ENCODE measurements at places on chromosomes 16 and 17.

DNA sequence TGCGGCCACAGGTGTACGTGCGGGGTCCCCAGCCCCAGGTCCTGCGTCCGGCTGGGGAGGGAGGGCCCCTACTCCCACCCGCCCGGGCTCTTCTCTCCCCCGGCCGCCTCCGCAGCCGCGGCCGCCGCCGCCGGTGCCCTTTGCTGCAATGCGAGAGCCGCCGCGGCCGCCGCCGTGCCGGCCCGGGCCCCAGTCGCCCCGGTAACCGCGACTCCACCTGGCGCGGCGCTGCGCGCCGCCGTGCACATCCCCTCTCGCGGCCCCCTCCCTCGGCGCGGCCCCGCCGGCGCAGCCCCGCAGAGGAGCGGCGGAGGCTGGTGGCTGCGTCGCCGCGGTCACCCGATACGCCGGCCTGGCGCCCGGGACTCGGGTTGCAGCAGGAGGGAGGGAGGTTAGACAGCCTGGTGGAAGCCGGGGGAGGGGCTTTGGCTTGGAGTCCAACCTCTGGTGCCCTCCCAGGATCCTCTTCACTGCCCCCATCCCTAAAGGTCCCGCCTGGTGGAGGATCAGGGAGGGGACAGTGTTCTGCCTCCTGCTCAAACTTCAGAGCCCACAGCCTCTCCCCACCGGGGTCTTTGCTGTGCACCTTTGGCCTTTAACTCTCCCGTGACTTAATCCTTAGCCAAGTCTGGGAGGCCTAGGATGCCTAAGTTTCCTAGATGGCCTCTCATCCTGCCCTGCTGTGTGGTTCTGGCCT lies 32.9 kb downstream of the SRCIN1 start:
- no peak for DNase-seq

DNA sequence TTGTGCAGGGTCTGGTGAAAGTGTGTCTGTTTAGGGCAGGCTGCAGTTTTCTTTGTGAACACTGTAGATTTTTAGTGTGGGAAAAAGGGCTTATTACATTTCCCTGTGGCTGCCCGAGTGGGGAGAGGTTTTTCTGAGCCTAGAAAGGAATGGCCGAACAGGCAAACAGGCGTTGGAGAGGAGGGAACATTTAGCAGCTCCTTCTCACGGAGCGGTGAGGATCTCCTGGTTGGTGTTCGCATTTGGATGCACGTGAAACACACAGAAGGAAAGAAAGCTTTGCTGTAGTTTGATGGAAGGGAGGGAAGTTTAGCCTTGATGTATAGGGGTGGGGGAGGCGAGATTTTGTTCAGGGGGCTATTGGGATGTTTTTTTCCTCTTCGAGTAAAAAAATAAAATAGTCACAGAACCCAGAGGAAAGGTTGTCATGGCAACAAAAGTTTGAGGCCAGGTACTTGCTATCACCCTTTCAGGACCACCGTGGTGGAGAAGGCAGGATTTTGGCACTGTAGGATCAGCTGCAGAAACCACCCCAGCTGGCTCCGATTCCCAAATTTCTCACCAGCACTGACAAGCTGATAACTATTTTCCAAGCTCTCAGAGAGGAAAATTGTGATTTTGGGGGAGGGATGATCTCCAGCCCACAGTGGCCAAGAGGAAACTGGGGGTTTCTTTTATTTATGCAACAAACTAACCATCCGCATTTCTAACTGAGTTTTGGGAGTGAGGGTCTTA lies 3.5 kb downstream of the GSG1L start:
- no peak for DNase-seq

GRCh38 chr17:292531-293382 lies 59.9 kb downstream of the RPH3AL start:
- DNase-seq: no peak

DNA sequence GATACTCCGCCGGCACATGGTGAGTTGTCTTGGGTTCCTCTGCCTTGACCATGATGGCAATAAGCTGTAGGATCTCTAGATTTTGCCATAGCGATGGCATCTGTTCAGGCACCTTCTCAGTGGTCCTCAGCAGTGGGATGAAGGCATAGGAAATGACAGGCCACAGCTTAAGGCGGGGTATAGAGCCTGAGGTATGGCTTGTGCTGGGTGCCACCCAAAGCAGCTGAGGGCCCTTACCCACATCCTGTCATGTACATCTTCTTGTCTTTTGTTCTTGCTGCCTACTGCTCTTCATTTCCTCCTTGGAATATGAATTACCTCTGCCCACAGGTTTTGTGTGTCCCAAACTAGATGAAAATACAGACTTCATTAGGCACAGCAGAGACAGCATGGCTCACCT lies 29.5 kb downstream of the KAT7 start:
- DNase-seq: no peak

- DNase-seq: peak; percentile 61
Measured at GRCh38 chr17:43416998-43417890, 18.5 kb downstream of the ARL4D start.

DNA sequence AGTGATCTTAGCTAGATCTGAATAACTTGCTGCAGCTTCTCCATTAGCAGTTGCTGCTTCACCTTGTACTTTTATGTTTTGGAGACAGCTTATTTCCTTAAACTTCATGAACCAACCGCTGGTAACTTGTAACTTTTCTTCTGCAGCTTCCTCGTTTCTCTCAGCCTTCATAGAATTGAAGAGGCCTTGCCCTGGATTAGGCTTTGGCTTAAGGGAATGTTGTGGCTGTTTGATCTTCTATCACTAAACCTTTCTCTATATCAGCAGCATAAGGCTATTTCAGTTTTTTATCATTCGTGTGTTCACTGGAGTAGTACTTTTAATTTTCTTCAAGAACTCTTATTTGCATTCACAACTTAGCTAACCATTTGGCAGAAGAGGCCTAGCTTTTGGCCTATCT lies 21.5 kb upstream of the TMEM92 start:
- DNase-seq: no peak

GRCh38 chr17:61570118-61570517 lies 20.9 kb downstream of the NACA2 start:
- DNase-seq: peak; percentile 42

DNA sequence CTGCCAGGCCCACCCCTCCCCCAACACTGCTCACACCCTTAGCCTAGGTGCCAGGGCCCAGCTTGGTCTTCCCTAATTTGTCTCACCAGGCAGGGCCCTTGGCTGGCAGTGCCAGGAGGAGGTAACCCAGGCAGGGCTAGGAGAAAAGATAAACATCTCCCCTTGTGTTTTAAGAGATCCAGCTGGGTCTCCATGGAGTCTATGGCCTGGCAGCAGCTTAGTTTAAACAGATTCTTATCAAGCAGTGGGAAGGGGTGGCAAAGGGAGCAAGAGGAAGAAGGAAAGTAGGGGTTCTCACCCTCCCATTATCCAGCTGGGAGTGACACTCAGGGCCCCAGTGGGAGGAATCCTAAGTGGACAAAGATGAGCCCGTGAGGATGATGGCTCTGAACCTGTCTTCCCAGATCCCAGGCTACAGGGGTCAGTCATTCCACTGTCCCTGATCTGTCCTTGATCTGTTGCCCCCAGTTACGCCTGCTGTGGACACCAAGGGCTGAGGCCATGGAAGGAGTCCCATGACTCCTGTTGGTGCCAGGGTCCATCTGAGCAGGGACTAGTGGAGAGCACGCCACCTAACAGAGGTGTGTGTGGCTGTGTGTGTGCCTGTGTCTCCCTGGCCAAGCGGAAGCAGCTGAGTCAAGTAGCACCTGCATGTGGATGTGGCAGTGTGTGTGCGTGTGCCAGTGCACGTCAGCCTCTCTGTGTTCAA lies 47.4 kb upstream of the MEIOC start:
- DNase-seq: no peak

- DNase-seq: no peak
Measured at GRCh38 chr17:69331756-69332155, 4.8 kb upstream of the ABCA5 start.

GRCh38 chr16:88685156-88686061 lies 898 bp downstream of the SNAI3 start:
- peak; percentile 65 for DNase-seq

DNA sequence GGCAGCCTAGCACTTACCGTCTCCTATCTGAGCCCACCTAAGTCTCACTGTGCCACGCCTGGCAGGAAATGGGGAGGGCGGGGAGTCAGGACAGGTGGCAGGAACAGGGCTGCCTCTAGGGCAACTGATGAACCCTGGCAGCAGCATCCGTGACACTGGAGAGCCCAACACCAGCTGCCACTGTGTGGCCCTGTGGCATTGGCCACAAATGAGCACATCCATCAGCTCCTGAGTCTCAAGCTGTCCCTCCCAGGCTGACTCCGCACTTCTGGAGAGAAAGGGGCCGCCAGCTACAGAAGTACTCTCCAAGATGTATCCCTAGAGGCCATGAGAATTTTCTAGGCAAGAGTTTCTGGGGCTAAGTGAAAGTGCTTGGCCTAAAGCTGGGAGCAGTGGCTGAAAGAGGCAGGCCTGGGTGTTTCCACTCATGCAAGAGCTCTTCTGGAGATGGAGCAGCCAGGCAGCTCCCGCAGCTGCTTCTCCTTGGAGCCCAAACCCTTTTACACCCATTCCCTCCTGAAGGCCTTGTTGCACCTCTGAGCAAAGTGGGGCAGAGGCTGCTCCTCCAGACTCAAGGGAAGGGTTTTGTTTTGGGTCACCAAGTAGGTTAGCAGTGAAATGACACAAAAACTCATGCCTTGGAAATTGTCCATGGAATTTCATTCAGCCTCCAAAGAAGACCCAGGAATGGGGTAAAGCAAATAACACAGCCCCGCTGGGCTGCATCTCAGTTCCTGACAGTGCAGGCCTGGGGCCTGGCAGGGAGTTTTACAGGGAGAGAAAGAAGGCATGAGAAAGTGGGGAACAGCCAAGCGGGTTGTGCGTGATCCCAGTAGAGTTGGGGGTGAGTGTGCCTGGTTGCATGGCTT lies 25.8 kb downstream of the PEMT start:
- no peak for DNase-seq

- DNase-seq: no peak
Measured at GRCh38 chr17:9053406-9053805, 32.1 kb downstream of the NTN1 start.

- no peak for DNase-seq
Measured at GRCh38 chr17:61484174-61484573, 32.0 kb downstream of the TBX4 start.

GRCh38 chr16:86565644-86566511 lies 751 bp upstream of the FOXC2 start:
- DNase-seq: no peak

All from amniotic epithelial cell (primary cell).